ENCODE measurements at places on chromosomes 6 and 20.
A peak's percentile ranks its signal among the peaks of the same experiment; 100 is the strongest.

DNA sequence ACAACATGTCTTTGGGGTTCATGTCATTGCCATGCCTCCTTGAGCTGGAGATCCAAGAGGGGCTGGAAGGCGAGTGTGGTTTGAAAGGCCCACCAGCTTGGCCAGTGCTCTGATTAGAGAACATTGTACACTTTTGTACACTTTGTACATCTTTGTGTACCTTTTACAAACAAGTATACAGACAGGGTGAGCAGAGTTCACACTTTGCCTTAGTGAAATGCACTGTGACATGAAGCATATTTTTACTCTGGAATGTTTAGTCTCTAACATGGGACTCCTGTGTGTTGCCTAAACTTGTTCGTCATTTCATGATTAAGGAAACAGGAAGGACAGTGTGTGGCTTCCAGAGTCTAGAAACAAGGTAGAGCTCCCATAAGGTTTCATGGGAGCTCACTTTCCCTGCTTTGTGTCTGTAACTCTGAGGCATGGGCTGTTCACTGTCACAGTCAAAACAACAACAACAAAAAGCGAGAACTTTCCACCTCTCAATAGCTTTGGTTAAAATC is 225.8 kb upstream of the SOX4 start:
- no peak for DNase-seq

- no peak for DNase-seq
Observed at GRCh38 chr6:2842139-2842552, 483 bp upstream of the SERPINB1 start.

DNA sequence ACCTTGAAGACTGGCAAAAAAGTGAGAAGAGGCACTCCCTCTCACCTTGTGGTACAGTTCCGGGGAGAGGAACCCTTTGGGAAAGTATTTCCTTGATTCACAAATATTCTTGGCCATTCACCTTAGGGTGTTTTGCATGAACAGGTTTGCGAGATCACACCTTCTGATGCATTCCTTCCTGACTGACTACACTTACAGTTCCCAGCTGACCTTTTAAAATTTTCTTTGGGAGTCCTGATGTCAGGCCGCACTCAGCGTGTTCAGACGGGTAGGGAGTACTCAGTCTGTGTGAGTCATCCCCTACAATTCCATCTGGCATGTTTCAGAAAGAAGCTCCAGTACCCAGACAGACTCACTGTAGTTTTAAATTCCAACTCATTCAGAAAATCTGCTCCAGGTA is 1.7 kb downstream of the ADGRF4 start:
- no peak for DNase-seq

DNA sequence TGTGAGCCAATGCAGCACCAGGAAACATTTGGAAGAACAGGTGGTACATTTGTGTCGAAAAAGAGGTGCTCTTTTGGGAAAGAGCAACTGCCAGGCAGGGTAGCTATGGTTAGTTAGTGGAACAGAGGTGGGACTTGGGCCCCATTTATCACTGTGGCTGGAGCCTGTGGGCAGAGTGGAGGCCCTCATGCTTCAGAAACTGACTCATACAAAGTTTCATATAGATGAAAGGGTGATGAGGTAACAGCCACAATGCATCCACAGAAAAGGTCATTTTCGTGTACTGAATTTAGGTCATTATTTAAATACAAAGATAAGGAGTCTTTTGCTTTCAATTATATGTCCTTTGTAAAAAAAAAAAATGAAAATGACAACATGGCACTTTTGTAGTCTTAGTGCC is 76.4 kb upstream of the HS3ST5 start:
- DNase-seq = no peak

DNA sequence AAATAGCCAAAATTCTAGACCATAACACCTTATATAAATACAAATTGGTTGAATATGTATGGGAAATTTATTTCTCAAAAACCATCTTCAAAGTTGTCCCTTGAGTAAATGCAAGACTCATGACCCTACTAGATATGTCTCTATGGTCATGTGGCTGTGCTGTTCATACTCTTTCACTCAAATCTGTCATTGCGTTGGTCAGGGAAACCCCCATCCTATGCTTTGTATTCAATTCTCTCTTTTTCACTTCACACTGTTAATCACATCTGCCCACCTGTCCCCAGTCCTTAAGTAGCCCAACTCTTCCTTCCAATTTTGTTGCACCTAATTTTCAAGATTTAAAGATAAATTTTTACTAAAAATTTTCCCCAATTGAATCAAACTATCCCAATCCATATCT is 51.0 kb downstream of the RPS12 start:
- no peak for DNase-seq

DNA sequence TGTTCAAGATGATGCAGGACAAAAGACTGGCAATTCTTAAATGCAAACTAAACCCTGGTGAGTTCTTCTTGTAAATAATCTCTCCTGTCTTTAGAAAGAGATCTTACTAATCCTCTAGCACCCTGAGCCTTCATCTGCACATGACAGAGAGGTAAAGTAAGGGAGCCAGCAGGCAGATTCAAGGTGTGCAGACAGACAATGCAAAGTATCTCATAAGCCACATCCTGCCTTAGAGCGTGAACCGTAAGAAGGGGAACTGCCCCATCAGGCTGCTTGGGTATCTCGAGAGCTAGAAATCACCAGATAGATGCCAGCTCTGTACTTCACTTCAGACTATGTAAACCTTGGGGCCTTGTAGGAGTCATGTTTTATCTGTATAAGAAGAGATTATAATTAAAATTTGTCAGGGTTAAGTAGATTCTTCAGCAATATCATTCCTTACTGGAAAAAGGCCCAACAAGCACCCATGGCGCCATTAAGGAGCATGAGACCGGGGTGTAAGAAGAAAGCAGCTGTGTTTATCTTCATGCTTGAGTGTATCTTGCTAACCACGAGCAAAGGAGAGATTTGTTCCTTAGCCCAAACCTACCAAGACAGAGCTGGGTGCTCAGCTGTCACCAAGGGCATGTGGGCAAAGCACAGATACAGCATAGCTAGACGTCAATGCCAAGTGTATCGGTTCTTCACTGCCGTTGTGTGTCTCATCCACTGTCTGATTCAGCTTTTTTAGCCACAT is 24.4 kb downstream of the CNR1 start:
- DNase-seq = no peak

- DNase-seq = peak; percentile 24
Observed at GRCh38 chr6:148577687-148578488, 168.9 kb upstream of the UST start.

DNA sequence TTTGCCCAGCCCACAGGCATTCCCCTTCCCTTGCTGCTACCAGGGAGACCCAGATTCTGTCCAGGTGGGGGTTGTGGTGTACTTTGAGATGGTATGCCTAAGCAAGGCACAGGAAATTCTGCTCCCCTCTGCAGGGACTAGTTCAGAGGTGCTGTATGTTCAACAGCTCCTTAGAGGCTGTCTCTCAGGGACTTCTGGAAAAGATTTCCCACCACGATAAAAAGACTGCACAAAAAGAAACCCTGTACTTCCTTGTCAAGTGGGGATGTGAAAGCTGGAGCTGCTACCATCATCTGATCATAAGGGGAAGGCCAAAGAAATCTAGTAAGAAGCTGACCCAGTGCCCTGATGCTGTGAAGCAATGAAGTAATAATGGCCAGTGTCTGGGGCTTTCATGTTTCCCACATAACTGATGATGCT is 51.5 kb upstream of the SMIM29 start:
- no peak for DNase-seq

DNA sequence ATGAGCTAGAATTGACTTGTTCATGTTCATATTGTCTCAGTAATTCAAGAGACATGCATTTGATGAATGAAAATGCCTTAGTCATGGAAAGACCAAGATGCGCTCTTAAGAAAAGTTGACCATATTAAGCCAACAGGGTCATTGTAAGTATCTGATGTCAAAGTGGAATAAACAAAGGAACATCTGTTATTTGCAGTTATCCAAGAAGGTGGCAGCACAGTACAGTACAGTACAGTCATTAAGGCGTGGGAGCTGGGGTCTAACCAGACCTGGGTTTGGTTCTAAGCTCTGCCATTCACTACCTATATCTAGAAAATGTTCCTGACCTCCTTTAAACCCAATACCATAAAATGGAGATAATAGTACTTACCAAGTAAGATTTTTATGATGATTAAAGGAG is 178.1 kb downstream of the BACH2 start:
- DNase-seq = no peak

- DNase-seq = no peak
Observed at GRCh38 chr20:44910690-44911262, 916 bp downstream of the PABPC1L start.

GRCh38 chr6:52418606-52419005 is 1.5 kb upstream of the EFHC1 start:
- DNase-seq = no peak

- DNase-seq = no peak
Observed at GRCh38 chr6:1076531-1077459, 235.1 kb upstream of the FOXQ1 start.

DNA sequence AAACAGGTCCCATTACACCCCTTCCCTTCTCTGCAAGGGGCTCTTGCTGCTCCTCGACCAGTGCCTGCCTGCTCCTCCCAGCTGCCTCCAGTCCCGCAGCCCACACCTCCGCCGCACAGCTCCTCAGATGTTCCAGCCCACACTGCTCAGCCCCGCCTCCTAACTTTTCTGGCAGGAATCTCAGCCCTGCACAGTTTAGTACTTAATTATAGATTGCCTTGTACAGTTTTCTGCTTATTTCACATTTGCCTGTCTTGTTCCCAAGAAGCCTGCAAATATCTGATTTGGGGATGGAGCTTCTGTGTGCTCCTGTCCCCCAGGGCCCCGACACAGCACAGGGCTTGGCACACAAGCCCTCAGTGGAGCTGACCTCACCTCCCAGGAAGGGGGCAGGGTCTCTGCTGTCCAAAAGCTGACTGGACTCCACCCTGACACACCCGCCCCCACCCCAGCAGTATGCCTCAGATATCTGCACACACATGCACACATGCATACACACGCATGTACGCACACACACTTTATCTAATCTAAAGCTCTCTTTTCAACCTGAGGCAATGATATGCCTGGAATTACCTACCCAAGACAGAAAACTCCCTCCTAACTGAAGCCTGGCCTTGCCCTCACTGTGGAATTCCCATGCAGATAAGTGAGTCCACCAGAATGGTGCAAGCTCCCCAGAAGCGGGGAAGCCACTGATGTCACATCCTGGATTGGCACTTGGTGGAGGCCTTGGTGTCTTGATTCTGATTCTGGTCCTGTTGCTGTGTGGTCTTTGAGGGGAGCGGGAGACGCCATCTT is 1.2 kb upstream of the PNPLA1 start:
- DNase-seq = no peak

DNA sequence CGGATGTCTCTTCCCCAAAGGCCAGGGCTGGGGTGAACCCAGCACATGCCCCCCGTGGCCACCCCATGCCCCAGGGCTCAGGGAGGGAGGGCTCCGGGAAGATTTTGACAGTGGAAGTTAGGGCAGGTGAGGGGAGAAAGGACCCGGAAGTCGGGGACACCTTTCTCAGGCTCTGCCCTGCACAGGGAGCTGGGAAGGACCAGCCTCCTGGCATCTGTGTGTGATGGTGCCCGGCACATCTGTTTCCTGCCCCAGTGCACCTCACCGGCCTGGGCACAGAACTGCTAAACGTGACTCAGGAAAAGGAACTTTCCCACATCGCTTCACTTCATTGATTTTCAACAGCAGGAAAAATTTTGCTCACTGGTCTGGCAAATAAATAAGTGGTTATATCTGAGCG is 141.1 kb upstream of the AFDN start:
- DNase-seq = no peak

DNA sequence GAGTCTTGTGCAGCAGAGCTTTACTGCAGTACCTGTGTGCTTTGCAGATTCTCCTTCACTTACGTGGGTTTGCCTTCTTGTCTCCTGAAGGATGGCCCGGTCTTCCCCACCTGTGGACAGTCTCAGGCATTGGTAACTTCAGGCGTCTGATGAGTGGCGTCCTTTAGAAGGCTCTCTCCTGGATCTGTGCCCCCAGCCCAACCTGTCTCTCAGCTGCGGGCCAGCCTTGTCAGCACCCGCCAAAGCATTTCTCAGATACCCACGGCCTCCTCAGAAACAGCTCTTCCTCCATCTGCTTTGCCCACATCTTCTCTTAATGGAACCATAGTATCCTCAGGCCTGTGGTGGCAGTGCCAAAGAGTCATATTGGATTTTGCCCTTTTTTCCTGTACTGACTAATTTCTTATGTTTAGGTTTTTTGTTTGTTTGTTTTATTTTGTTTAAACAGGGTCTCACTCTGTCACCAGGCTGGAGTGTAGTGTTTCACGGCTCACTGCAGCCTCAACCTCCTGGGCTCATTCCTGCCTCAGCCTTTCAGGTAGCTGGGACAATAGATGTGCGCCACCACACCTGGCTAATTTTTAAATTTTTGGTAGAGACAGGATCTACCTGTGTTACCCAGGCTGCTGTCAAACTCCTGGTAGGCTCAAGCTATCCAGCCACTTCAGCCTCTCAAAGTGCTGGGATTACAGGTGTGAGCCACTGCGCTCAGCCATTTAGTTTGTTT is 96.6 kb downstream of the ARID1B start:
- no peak for DNase-seq

- DNase-seq = peak; percentile 97
Observed at GRCh38 chr6:108564178-108564577, 3.5 kb downstream of the FOXO3 start.

DNA sequence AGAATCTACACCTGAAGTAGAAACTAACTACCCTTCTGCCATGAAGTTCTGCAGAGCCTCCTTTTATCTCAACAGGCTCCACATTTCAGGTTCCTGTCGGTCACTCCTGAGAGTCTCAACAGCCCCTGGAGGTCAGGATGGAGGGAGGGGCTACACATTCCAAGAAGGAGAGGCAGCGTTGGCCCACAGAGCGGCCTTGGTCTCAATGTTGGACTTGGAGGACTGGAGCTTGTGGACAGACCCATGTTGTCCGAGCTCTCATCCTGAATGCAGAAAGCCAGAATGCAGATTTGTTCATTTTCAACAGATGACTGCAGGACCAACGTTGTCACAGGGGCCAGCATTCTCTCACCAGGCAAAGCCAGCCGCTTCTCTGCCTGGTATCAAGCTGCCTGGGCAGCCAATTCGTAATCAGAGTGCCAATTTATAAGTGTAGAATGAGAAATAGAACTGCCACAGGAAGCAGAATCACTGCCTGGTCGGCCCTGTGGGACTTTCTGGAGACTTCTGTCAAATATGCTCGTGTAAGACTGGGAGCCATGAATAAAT is 212.5 kb upstream of the SNX9 start:
- DNase-seq = no peak

- peak; percentile 96 for DNase-seq
Observed at GRCh38 chr20:4135385-4136077, 120.2 kb upstream of the RNF24 start.

DNA sequence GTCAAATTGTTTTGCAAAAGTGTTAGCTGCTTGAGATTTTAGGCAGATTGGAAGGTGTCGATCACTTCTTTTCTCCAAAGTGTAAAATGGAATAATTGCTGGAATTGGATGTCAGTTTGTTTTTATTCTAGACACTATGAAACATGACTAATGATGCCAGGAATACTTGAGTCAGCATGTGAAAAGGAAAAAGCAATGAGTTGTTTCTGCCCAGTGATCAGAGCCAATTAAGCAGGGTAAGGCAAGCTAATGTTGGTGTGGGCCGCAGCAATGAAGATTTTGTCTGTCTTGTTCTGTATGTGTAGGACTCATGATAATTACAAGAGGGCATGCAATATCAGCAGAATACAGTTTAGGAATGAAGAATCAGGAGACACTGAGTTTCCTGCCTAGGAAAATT is 110.3 kb downstream of the CARMIL1 start:
- DNase-seq = no peak

GRCh38 chr6:33658982-33659689 is 38.0 kb downstream of the ITPR3 start:
- no peak for DNase-seq

GRCh38 chr6:52176550-52176949 is 9.6 kb upstream of the IL17A start:
- no peak for DNase-seq

GRCh38 chr20:34426026-34426425 is 63.0 kb downstream of the ITCH start:
- no peak for DNase-seq

Measured in AG04449 (cell line).